ENCODE measurements at places on chromosomes 12 and 14. TPM values are rescaled to one million over a fixed set of nuclear protein-coding genes. Genes with fewer than 3 reads are reported as not detected.

DNA sequence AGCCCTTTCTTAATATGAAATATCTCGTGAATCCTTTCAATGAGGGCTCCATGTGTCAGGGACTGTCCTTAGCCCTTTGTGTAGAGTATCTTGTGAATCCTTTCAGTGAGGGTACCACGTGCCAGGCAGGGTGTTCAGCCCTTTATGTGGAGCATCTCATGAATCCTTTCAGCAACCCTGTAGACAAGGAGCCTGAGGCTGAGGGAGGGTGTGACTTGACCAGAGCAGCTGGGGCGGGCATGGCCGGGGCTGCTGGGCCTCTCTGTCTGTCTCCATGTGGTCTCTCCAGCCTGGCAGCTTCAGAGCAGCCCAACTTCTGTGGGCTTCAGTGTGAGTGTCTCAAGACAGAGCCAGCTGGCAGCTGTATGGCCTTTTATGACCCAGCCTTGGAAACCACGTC lies 140.2 kb downstream of the AACS start:
- H3K27ac ChIP-seq = no peak overlapping the region
- H3K4me3 ChIP-seq = no peak overlapping the region
- H3K27me3 ChIP-seq = no peaks in the 10 kb centered on the region
- no peaks in the 10 kb centered on the region for H3K36me3 ChIP-seq
- no peak for DNase-seq

The GALNT6 gene
- total RNA-seq = 67.2 TPM

GRCh38 chr12:86170051-86170450 lies 86.1 kb downstream of the MGAT4C start:
- no peak overlapping the region for H3K27ac ChIP-seq
- H3K27me3 ChIP-seq = no peaks in the 10 kb centered on the region
- no peaks in the 10 kb centered on the region for H3K4me1 ChIP-seq
- H3K4me3 ChIP-seq = no peak overlapping the region
- H3K36me3 ChIP-seq = no peaks in the 10 kb centered on the region

DNA sequence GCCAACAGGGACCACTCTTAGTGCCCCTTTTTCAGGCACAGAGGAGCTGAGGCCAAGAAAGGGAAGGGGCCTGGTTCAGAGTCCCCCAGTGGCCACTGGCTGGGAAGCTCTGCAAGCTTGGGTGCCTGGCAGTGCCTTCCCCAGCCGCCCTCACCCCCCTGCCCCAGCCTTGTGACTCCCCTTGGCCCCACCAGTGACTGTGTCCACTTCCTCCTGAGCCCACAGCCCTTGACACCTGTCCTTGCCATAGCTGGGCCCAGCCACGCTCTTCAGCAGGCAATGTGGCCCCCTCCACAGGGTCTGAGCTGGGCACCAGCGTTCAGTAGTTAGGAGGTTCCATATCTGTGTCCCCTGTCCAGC lies 19.0 kb upstream of the C14orf180 start:
- no peak for DNase-seq
- no peak overlapping the region for H3K27ac ChIP-seq
- no peak overlapping the region for H3K4me3 ChIP-seq
- H3K36me3 ChIP-seq = no peaks in the 10 kb centered on the region
- H3K4me1 ChIP-seq = no peaks in the 10 kb centered on the region

The BLTP3B gene
- total RNA-seq = 18.8 TPM

The SLC24A4 gene
- not detected for total RNA-seq

DNA sequence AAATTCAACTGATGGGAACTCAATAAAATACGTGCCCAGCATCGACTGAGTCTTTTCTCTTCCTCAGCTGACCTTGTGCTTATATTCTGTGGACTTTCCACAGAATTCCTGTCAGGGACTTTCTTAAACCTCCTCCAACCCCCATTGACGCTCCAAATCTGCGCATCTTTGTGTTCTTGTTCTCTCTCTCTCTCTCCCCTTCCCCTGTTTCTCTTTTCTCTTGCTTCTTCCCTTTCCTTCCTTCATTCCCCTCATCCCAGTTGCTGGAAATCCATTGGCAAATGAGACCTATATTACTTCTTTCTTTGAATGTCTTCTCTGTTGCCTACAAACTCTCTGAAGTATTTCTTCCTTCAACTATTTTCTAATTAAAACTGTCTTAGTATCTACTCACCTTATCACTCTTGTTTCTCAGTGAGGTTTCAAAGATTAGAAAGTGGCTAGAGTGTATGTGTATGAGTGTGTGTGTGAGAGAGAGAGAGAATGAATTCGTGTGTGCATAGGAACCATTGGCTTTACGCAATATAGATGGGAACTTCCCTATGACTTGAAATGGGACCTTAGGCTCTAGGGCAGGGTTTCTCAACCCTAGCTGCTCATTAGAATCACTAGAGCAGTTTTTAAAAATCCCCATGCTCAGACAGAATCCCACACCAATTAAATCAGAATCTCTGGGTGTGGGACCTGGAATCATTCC lies 41.8 kb upstream of the DHRS7 start:
- no peak overlapping the region for H3K27ac ChIP-seq
- no peaks in the 10 kb centered on the region for H3K27me3 ChIP-seq
- no peak overlapping the region for H3K4me3 ChIP-seq
- no peaks in the 10 kb centered on the region for H3K36me3 ChIP-seq
- H3K4me1 ChIP-seq = no peaks in the 10 kb centered on the region
- no peak for DNase-seq

DNA sequence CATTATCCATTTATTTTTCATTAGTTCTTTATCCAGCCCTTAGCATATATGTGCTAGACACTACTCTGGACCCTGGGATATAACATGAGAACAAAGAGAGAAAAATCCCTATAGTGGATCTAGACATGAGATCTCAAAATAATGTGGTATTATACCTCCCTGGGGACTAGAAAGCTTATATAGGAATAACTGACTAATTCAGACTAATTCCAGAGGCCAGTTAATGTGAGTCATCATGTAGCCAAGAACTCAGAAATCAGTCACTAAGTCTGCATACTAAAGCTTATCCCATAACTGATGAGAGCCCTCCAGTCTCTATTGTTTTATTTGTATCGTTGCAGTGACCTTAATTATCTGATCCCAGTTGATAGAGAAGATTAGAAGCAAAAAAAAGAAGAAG lies 267.1 kb upstream of the RGS6 start:
- no peak overlapping the region for H3K27ac ChIP-seq
- H3K27me3 ChIP-seq = no peaks in the 10 kb centered on the region
- no peak for DNase-seq
- H3K4me1 ChIP-seq = no peaks in the 10 kb centered on the region

GRCh38 chr14:70454731-70455130 lies 2.8 kb downstream of the ADAM21 start:
- no peak overlapping the region for H3K27ac ChIP-seq
- no peak overlapping the region for H3K4me3 ChIP-seq
- DNase-seq = no peak
- peaks cover 4% of the 10 kb centered on the region for H3K36me3 ChIP-seq
- no peaks in the 10 kb centered on the region for H3K27me3 ChIP-seq

DNA sequence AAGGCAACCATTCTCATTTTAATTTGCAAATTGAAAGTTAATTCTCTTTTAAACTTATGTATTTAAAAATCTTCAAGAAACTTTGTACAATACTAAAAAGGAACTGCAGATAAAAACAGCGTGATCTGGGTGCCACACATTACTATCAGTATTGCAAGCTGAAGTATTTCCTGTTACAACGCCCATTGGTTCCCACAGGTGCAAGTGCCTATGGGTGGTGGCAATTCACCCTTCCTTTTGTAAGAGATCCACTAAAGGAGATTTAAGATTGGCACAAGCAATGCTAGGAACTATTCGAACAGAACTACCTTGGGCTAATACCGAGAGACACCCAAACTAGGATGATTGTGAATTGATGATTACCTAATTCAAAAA lies 13.2 kb downstream of the TAOK3 start:
- DNase-seq = no peak
- H3K27ac ChIP-seq = no peak overlapping the region
- no peaks in the 10 kb centered on the region for H3K27me3 ChIP-seq
- no peaks in the 10 kb centered on the region for H3K4me1 ChIP-seq
- no peak overlapping the region for H3K4me3 ChIP-seq

GRCh38 chr14:69845787-69846186 lies 33.4 kb upstream of the SMOC1 start:
- H3K4me3 ChIP-seq = no peak overlapping the region
- no peak for DNase-seq
- no peaks in the 10 kb centered on the region for H3K36me3 ChIP-seq
- H3K27ac ChIP-seq = no peak overlapping the region
- no peaks in the 10 kb centered on the region for H3K27me3 ChIP-seq
